ENCODE measurements at places on chromosomes 2 and 18.

- no peak for DNase-seq
These were observed 292.0 kb downstream of the ASXL3 start for GRCh38 chr18:33870059-33870458.

DNA sequence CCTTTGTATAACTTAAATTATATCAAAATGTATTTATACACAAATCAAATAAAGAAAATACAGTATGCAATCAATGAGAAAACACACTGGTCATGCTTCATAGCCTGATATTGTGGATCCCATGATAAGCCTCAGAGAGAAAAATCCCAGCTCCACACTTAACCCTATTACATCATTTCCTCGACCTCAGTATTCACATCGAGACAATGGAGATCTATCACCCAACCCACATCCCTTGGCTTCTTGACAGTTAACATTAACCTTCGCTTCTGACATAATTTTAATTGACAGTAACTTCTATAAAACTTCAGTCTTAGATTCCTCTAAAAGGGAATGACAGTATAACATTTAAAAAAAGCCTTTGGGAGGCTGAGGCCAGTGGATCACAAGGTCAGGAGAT, 11.6 kb downstream of the TMX3 start:
- DNase-seq = no peak

- DNase-seq = no peak
These were observed 213.4 kb downstream of the RND3 start for GRCh38 chr2:150274108-150274507.

DNA sequence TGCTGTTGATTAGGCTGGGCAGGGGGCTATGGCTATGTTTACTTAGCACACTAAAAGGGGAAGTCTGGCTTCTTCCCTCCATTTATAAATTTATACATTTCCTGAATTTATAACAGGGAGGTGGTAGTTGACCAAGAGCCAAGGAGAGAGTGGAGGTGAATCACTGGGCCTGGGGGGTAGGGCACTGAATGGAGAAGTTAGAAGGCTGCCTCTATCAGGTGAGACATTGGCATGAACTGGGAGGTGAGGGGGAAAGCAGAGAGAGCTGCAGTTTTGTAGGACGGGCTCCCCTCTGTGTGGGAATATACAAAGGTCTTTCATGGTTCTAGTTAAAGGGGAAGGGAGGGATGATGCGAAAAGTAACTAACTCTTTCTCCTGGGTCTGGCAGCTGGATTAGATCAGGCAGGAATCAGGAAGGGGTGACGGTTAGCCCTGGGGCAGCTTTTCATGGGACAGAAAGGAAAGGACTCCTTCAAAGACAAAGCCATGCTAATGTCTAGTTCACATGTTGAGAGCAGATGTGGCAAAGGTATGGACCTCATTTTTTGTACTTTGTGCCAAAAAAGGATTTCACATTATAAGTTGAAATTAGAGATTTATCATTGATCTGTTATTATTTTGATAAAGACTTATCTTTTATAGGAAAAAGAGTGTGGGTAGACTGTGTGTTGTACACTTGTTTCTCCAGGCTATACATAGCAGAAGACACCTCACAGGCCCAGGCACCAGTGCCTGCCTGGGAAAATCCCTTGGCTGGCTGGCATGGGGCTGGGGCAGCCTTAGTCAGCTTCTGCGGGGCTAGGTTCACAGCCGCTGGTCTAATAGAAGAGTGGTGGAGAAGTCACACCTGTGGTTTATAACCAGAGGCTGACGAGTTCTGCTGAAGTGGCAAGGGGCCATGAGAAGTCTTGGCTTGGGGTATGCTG, 158.7 kb downstream of the CLIP4 start:
- no peak for DNase-seq

DNA sequence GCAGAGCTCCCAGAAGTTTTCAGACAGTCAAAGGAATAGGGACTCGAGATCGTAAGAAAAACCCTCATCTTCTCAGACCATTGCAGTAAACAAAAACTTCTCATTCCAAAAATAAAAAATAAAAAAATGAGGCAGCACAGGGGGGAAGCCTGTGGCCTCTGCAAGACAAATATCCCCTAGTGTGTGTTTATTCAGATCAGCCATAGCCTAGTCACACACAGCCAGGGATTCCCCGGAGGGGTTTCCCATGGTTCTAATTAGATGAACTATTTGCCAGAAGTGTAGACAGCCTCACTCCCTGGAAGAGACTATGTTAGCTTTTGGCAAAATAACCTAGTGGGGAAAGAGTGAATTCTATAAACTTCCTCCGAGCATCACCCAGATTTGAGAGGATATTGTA, 122.9 kb upstream of the KLF7 start:
- no peak for DNase-seq

DNA sequence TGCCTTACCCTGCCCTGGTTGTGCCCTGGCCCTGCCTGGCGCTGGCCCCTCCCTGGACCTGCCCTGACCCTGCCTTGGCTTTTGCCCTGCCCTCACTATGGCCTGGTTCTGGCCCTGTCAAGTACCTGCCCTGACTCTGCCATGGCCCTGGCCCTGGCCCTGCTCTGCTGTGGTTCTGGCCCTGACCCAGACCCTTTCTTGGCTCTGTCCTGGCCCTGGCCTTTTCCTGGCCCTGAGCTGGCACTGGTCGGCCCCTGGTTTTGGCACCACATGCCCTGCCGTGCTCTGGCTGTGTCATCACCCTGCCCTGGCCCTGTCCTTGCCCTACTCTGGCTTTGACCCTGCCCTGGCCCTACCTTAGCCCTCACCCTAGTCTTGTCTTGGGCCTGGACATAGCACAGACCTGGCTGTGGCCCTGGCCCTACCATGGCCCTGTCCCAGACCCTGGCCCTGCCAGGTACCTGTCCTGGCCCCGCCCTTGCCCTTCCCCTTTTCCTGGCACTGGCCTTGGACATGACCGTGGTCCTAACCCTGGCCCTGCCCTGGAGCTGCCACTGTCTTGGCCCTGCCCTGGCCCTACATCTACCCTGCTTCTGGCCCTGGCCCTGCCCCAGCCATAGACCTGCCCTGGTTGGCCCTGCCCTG, 4.8 kb upstream of the ANKRD62 start:
- DNase-seq = no peak

- DNase-seq = no peak
These were observed 220.4 kb upstream of the TFPI start for GRCh38 chr2:187774551-187775071.

DNA sequence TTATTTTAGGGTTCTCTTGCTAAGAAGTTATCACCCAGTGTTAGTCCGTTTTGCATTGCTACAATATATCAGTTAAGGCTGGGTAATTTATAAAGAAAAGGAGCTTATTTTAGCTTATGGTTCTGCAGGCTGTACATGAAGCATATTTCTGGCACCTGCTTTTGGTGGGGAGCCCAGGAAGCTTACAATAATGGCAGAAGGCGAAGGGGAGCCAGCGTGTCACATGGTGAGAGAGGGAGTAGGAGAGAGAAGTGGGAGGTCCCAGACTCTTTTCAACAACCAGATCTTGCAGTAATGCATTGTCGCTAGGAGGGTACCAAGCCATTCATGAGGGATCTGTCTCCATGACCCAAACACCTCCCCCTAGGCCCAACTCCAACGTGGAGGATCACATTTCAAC, 688.8 kb upstream of the PIK3C3 start:
- no peak for DNase-seq

DNA sequence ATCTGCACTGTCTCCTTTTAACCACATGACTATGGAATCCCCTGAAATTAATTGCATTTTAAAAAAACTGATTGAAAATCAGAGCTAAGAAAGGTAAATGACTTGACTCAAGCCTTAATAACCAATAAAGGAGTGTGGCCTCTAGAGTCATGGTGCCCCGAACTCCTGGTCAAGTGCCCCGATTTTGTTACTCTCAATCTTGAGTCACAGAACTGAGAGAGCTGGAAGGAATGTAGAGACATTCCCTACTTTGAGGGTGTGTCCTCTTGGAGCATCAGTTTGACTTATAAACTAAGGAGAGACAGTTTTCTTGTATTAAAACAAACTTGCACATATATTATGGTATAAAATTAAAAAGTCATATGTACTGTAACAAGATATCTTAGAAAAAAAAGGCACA, 2.4 kb downstream of the WDR43 start:
- no peak for DNase-seq

DNA sequence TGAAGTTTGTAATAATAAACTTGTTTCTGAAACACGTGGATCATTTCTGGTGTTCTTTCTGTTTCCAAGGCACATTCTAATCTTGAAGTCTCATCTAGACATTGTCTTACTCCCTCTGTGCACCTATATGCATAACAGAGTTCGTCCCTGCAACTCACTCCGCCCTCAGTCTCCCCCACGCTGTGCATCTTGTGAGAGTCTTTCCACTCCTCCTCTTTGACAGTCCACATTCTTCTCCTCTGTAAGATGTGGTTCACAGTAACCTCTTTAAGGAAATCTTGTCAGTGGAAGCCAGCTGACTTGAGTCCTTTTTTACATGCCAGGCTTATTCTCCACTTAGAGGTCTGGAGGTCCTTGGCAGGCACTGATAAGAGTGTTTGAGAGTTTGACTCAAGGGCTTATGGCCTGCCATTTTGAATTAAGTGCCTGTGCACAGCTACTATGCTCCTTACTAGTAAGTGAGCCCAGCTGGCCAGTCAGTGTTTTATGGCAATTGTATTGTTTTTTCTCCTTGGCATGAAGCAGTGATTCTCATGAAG, 108.9 kb upstream of the IL1R2 start:
- DNase-seq = no peak

DNA sequence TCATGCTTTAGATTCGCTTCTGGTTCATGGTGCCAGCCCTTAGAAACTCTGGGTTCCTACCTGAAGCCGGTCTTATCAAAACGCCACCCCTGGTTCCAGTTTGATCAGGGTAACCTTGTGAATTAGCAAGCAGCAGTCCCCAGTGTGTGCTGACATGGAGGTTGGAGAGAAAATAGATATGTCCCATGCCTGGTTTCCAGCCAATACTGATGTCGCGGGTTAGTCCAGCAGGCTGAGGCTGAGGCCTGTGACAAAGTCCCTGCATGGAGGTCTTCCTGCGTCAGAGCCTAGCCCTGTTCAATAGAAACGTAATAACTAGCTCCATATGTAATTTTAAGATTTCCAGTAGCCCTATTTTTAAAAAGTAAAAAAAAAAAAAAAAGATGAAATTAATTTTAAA, 28.2 kb downstream of the LPIN1 start:
- DNase-seq = no peak

DNA sequence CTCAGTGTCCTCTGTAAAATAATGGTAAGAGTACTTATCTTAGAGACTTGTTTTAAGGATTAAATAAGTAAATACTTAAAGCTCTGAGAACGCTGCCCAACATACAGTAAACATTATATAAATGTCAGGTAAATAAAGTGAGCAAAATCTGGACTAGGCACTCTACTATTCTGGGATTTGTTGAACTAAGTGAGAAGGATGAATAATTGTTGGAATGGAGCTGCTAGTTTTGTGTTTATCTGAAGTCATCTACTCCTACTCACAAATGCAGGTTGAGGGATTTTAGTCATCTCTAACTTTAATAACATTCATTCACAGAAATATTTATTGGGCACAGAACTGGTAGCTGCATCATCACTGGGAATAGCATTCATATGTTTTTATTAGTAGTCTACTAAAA, 103.4 kb downstream of the MEIS1 start:
- no peak for DNase-seq

- DNase-seq = no peak
These were observed 20.8 kb downstream of the SLC38A11 start for GRCh38 chr2:164934401-164935117.

DNA sequence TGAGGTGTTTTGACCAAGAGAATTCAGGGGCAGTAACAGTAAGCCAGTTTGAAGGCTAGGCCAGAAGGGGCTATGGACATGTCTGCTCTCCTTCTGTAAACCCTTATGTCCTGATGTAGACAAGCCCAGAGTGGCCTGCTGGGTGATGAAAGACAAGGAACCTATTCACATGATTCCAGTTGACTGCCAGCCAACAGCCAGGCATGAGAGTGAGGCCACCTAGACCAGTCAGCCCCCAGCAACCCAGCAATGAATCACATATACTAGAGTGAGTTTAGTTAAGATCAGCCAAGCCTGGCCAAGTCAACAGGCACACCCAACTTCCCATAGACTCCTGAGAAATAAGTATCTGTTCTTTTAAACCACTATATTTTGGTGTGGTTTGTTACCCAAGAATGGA, 1889.7 kb upstream of the CELF4 start:
- DNase-seq = no peak

- DNase-seq = no peak
These were observed 25.3 kb upstream of the MFSD6 start for GRCh38 chr2:190382851-190383250.

DNA sequence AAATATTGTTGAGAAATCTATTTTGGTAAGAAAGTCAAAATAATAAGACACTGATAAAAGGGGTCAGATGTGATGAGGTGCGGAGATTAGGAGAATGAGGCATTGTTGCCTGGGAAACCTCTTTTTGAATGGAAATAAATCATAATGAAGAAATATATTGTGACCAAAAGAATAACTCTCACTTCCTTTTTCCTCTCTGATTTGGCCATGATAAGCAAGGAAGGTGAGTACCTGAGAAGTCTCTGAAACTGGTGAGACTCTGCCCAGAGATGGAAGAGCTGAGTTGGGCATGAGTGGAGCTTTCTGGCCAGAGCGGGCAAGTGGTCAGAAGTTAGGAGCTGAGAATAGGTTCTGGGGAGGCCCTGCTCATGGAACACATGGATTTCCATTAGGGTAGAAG, 11.8 kb downstream of the LAMA3 start:
- no peak for DNase-seq

GRCh38 chr2:239964399-239965185, 60.5 kb downstream of the NDUFA10 start:
- no peak for DNase-seq

DNA sequence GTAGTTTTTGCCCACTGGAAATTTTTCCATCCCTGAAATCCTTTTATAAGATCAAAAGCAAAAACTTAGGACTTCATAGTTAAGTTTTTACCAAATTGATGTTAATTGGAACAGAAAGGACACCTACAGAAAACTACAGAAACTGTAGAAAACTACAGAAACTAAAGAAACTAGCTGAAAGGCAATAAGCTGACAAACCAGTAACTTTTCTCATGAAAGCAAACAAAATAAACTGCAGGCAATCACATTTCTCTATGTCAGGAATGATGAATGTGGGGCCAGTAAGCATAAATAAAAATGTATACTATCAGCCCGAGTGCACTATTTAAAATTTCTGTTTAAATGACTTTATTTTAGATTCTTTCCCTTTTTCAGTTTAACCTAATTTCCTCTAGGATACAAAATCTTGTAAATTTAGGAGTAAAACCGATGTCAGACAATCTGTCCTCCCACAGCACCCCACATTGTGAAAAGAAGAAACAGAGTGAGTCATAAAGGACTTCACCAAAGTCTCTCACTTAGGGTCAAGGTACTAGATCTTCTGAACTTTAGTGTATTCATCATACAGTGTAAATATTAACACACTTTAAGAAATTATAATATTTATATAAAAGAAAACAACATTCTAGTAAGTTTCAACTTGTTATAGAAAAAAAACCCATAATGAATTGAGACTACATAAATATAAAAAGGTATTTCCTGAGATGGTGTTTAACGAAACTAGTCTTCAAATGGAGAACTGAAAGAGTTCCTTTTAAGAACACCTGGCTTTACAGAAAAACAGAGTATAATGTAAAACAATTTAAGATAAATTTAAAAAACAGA, 46.6 kb downstream of the USP40 start:
- DNase-seq = no peak
